T-helper 2 cell (primary cell): ENCODE measurements at places on chromosomes 16 and 17.

DNA sequence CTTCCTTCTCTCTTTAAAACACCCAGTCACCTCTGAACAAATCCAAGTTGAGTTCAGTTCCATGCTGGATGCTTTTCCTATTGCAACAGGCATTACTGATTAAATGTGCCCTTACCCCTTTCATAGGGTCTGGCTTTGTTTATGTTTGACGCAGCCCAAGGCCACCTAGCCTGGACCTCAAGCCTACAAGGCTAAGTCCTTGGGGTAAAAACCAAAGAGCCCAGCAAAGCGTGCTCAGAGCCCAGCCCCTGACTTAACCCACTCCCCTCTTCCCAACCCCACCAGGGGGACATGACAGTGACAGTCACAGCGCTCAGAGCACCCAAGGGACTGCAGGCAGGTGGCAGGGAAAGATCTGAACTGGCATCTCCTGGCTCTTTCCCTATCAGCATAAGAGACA, 200.6 kb downstream of the XYLT1 start:
- DNase-seq = no peak

- no peak for DNase-seq
Observed at GRCh38 chr17:77095461-77095860, 45.3 kb upstream of the SEC14L1 start.

DNA sequence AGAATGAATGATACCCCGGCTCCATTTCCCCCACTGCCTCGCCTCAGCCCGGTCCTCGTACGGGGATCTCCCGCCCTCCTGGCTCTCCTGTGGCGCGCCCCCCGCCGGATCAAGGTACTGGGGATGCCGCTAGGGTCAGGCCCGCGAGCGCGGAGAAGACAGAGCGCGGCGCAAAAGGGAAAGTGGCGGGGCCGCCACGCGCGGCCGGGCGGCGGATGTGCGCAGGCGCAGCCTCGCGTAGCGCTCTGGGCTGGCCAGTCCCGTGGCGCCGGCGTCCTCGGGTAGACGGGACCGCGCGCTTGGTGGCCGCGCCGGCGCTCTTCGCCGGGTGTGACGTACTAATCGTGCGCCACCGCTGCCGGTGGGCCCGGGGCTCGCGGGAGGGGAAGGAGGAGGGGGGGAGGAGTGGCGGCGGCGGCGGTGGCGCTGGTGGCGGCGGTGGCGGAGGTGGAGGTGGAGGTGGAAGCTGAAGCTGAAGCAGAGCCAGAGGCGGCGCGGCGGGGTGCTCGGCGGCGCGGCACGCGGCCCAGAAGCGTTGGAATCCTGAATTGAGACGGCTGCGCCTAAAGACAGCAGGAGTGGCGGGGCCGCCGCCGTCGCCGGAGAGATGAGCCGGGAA, at the start of gene SENP3:
SENP3 (plus strand) TSS at position 331 of the 619 bp plus-strand sequence. CDS start 1,158 bp downstream, outside the sequence.
- peak; percentile 90 for DNase-seq

GRCh38 chr16:58699151-58699550, 14.6 kb upstream of the SLC38A7 start:
- DNase-seq = no peak

- no peak for DNase-seq
Observed at GRCh38 chr17:39486242-39486641, 25.0 kb downstream of the CDK12 start.

GRCh38 chr17:75450270-75450669, 6.2 kb upstream of the TMEM94 start:
- DNase-seq = no peak

DNA sequence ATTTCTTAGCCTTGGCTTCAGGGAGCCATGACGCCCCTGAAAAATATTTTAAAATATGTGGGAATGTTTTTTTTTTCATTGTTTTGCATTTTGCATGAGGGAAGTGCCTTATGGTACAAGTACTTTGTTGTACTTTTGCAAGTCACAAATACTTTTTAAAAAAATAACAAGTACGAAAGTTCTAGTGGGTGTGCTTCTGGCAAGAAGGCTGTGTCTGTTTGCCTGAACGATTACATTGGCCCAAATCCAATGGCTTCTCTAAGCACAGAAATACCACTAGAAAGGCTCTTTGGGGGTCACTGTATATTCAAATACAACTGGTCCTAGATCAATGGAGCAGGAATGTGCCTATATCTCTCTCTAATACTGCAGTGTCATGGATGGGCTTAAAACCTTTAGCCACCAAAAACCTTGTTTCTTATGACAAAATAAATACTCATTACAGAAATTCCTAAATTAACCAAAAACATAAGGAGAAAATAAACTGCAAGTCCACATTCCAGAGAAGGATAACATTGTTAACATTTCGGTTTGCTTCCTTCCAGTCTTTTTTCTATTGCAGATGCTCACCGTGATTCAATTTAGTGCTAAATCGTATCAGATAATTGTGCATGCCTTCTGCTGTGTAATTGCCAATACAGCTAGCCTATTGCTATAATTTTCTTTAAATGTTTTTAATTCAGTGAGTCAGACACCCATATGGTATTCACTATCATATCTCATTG, 97.4 kb downstream of the VAT1L start:
- DNase-seq = no peak

GRCh38 chr16:30040221-30040620, 9.2 kb upstream of the TLCD3B start:
- no peak for DNase-seq

DNA sequence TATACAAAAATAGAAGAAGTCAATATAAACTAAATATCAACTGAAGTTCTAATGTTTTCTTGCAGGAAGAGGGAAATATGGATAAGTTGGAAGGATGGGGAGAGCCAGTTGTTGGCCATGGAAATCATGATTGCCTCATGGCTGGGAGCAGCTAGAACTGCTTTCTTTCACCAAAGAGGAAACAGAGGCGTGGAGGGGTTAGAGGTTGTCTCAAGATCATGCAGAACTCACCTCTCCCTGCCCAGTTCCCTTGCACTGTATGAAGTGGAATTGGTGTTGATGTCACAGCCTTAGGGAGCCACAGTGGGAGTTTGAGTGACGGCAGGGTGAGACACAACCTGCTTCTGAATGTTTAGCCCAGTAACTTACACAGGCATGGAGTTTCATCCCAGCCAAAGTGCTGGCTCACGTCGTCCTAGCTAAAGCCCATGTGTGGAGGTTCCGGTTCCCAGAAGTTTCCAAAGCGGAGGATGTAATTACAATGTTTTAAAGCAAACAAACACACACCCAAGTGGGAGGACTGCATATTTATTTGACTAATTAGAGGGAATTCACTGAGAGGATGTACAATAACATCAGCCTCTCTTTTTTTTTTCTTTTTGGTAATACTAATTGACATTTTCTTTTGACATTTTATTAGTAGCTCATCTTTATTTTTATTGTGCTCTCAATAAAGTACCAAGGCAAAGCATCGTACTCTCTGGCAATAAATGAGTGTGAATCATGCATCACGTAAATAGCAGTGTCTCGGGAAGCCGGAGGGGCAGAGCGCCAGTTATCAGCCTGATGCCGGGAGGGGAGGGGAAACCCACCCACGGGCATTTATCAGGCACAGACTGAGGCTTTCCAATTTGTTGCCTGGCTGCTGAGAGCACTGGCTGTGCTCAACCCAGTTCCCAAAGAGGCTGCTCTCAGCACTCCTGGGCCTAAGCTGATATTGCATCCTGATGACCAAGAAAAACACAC, 118.7 kb upstream of the CDH5 start:
- DNase-seq = no peak

GRCh38 chr17:29084541-29085146, 41.7 kb downstream of the PIPOX start:
- DNase-seq = no peak

DNA sequence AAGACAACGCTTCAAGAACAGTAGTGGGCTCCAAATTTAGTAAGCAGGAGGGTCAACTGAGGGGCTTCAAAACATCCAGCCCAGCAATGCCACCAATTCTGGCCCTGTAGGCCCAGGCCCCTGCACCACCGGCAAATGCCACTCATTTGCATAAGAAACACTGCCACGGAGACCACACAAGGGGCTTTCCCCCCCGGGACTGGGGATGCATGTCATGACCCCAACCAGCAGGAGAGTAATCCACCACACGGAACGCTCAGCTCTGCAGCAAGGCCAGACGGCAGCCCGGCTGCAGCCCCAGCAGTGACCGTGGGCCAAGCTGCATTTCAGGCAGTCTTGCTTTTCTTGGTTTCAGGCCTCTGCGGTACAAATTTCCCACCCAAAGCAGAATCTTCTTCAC, 14.1 kb downstream of the TMEM11 start:
- DNase-seq = no peak

DNA sequence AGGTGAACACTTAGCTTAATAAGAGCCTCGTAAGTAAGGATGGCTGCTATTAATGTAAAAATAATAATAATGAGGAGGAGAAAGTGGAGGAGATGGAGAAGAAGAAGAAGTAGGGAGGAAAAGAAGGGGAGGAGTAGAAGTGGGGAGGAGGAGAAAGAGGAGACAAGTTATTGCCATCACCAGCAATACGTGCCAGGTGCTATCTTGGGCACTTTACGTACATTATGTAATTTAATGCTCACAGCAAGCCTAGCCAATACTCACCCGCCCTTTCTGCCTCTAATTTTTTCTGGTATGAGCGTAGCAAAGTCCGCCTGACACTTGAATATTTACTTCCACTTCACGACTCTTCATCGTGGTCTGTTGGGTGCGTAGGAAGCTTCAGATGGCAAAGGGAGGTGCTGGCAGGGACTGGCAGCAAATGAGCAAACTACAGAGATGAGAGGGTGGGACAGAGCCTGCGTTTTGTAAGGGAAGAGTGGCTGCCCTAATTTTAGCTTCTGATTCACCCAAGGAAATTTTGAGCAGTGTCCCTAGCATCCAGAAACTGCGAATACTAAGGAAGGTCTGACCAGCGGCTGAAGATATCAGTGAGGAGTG, 42.1 kb upstream of the CDH13 start:
- no peak for DNase-seq

DNA sequence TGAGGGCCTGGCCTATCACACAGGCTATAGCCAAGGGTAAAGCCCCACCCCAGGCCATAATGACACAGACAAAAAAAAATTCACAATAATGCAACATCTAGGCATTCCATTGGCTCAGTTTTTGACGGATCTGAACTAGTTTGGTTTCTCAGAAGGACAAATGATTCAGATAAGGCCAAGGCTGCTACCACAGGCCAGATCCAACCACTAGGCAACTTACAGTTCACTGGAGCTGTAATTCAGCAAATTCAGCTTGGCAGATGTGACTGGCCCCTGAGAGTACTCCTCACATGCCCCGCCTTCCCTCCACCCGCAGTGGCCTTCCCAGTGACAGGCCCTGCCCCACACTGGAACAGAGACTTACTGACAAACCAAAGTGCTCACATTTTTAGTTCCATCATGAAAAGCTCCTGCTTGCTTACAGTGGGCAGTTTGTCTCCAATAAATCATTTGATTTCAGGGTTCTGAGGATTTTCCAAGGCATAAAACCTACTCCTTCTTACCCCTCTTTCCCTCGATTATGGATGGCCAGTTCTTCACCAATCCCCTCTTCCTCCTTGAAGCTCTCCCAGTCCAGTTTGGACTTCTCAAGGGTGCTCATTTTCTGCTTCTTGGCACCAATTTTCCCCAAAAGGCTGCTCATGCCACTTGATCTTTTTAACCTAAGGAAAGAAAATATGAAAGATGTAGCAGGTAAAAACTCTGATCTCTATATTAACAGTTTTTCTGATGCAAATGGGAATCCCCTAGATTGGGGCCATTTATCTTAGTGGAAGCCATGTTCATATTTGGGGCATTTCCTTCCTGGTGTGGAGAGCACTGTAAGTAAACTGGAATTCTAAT, 53.3 kb upstream of the BCAR1 start:
- no peak for DNase-seq

- no peak for DNase-seq
Observed at GRCh38 chr17:80751070-80751945, 206.7 kb downstream of the RPTOR start.

GRCh38 chr17:62707425-62707739, 79.9 kb downstream of the MRC2 start:
- DNase-seq = no peak

GRCh38 chr16:67349172-67349571, 22.6 kb downstream of the LRRC36 start:
- DNase-seq = no peak

DNA sequence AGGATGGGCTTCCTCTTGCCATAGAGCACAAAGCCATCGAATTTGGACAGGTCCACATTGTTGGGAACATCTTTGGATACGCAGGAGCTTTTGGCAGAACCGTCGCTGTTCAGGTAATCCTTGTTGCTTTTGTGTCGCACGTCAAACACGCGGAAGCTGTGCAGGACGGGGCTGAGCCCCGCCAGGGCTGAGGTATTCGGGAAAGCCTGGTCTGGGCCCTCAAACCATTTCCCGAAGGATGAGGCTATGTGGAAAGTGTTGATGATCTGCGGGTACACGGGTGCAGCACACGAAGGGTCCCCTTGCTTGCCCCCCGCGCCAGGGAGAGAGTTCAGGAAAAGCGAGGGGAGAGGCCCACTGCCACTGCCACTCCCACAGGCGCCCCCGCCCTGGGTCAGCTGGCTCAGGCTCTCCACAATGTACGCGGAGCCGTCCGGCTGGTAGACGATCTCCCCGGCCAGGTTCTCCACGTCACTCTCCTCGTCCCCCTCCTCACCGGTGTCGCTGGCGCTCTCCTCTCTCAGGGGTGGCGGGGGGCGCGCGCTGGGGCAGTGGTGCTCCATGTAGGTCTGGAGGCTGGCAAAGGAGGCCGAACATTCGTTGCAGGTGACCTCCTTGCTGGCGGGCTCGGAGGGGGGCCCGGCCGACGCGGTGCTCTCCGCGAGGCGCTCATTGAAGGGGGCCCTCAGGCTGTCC, 88.5 kb downstream of the ZFHX3 start:
- DNase-seq = no peak

DNA sequence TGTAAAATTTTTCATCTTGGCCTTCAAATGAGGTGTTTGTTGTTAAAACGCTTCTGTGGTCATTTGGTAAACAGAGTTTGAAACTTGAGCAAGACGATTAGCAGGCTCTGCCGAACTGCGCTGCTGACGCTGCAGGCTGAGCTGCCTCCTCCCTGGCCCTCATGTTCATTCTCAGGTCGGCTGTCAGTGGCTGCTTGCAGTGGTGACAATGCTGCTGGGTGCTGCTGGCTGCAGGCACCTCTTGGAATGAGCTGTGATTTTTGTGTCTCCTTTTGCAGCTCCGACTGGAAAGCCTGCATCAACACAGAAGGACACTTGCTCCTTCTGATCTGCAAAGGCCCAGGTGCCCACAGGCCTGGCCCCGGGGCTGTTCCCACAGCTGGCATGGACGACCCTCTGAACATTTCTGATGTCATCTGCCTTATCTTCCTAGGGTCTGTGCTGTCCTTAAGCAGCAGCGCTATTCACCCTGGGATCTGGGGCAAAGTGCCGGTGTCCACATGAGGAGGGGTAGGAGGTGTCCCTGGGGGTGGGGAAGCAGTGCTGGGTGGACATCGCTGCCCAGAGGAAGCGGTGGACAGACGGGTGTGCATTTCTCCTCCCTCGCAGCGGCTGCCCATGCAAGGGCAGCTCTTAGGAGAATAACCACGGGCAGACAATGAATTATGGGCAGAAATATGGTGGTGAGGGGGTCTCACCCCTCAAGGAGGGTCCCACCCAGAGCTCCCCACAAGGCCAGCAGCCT, 23.1 kb upstream of the OSGIN1 start:
- DNase-seq = no peak

GRCh38 chr17:39793301-39793872, 55.6 kb downstream of the GRB7 start:
- peak; percentile 45 for DNase-seq
